ENCODE measurements at places on chromosomes 2 and 18.

- no peak for DNase-seq
Observed at GRCh38 chr2:127065299-127065939, 41.5 kb downstream of the BIN1 start.

GRCh38 chr2:70771446-70771845 is 3.4 kb upstream of the ADD2 start:
- no peak for DNase-seq

- DNase-seq: no peak
Observed at GRCh38 chr2:67540962-67541361, 143.8 kb downstream of the ETAA1 start.

DNA sequence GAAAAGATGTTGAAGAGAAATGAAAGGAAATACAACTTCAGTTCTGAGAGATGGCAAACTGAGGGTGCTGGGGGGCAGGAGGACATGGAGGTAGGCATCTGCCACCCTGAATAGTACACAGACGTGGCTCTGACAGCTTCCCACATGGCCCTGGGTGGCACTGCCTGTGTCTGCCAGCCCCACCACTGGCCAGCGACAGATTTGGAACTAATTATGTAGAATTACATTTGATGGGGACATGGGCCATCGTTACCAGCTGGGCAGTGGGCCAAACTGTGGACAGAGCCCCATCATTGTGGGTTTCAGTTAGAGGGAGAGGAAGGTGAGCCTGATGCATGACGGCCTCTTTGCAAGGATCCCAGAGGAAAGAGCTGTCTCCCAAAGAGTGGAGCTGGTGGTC is 216.0 kb upstream of the HAAO start:
- DNase-seq: no peak

- no peak for DNase-seq
Observed at GRCh38 chr2:181036445-181036844, 56.0 kb downstream of the UBE2E3 start.
